ENCODE measurements at places on chromosomes 5 and 9. TPM values are rescaled to one million over a fixed set of nuclear protein-coding genes. Genes with fewer than 3 reads are reported as not detected.

DNA sequence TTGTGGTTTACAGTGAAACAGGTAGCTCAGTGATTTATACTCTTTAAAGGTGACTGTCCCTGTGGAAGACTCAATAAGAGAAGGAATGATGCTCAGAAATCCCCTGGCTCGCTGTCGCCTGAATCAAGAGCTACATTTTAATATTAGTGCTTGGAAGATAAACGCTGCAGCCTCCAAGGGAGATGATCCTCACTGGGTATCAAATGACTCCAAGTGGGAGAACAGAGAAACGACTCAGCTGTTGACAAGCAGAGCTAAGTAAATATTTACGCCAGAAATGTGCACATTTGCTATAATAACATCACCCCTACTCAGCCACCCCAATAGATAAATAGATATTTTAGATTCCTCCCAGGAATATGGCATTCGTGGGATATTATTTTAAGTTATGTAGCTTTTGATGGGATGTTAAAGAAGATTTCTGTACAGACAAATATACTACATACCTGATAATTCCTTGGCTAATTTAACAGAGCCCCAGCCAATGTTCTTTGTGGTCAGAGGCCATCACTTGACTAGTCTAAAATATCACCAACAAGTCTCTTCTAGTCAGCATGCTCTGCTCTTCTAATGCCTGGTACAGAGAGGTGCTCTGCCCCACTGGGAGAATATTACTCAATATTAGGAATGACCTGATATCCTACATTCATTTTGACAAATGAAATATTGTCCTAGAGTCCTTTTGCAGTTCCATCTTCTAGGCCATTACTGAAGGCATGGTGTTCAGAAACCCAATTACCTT, 18.3 kb upstream of the CCDC192 start:
- DNase-seq = no peak

DNA sequence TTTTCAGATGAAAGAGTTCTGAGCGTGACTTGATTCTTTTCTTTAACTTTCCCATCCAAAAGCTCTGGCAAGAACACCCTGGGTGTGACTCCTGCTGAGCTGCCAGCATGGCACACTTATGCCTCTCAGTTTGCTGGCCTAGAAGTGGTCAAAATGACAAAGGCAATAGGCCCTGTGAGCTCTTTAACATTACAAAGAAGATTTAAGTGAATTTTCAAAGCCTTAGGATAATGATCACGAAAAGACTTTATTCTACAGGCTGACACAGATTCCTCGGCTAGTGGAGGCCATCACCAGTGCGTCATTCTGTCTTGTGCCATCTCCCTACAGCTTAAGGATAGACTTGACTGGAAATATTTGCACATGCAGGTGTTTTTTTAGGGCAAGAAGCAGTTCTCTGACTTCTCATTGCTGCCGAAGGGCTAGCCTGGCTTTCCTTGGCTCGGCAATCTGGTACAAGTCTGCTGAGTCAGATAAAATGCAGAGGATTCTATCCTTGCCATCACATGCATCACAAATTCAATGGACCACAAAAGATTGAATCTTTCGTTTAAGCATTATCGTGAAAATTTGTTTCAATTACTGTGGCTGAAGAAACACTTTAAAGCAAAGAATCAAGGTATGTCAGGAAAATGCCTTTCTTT, 311.5 kb downstream of the COX7C start:
- no peak for DNase-seq

DNA sequence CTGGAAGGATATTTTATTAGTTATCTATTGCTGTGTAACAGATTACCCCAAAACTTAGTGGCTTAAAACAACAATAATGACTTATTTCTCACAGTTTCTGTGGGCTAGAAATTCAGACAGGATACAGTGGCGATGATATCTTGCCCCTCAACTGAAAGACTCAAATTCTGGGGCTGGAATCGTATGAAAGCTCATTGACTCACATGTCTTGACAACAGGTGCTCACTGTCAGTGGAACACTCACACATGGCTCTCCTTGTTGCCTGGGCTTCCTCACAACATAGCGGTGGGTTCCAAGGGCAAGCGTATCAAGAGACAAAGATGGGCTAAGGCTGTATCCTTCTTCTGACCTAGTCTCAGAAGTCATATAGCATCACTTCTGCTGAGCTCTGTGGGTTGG, 3.7 kb upstream of the GNPDA1 start:
- no peak for DNase-seq

DNA sequence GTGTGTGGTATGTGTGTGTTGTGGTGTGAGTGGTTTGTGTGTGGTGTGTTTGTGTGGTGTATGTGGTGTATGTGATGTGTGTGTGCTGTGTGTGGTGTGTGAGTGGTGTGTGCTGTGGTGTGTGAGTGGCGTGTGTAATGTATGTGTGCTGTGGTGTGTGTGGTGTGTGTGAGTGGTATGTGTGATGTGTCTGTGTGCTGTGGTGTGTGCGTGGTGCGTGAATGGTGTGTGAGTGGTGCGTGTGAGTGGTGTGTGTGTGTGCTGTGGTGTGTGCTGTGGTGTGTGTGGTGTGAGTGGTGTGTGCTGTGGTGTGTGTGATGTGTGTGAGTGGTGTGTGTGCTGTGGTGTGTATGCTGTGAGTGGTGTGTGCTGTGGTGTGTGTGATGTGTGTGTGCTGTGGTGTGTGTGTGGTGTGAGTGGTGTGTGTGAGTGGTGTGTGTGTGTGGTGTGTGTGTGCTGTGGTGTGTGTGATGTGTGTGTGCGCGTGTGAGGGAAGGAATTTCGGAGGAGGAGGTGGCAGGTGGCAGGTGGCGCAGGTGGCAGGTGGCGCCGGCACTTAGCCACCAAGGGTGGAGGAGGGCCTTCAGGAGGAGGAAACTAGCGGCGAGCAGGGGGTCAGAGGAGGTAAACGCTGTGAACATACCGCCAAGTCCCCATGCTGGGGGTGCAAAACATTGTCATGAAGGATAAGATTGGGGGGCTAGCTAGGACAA, 191.8 kb downstream of the MELK start:
- DNase-seq = no peak

- DNase-seq = no peak
These were observed 221.4 kb downstream of the MAPKAP1 start for GRCh38 chr9:125485471-125486151.

DNA sequence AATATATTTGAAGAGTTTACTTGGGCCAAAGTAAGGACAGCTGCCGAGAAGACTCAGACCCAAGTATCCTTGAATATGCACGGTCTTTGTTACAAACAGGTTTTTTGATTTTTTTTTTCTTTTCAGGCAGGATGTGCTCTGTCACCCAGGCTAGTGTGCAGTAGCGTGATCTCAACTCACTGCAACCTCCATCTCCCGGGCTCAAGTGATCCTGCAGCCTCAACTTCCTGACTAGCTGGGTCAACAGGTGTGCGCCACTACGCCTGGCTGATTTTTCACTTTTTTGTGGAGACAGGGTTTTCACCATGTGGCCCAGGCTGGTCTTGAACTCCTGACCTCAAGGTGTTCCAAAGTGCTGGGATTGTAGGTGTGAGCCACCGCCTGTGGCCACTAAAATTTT, 27.4 kb downstream of the JMY start:
- DNase-seq = no peak

GRCh38 chr9:85871008-85871407, 69.9 kb upstream of the NAA35 start:
- no peak for DNase-seq

DNA sequence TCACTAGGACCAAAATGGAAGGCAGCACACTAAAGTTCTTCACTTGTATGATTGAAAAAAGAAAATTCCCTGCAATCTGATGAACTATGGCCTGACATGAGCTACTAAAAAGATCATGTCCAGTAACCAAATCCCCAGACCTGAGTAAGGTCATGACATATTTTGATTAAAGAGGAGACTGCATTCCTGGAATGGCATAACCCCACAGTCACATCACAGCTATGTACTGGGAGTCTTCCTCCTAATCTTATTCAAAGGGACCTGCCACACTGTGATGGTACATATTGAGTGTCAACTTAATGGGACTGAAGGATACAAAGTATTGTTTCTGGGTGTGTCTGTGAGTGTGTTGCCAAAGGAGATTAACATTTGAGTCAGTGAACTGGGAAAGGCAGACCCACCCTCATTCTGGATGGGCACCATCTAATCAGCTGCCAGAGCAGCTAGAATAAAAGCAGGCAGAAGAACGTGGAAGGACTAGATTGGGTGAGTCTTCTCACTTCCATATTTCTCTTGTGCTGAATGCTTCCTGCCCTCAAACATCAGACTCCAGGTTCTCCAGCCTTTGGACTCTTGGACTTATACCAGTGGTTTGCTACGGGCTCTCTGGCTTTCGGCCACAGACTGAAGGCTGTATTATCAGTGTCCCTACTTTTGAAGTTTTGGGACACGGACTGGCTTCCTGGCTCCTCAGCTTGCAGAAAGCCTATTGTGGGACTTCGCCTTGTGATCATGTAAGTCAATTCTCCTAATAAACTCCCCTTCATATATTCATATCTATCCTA, 345.0 kb downstream of the TMEM38B start:
- no peak for DNase-seq

- DNase-seq = no peak
These were observed 14.3 kb upstream of the GABRP start for GRCh38 chr5:170769246-170769645.

- no peak for DNase-seq
These were observed 639 bp downstream of the INVS start for GRCh38 chr9:100099722-100100042.

DNA sequence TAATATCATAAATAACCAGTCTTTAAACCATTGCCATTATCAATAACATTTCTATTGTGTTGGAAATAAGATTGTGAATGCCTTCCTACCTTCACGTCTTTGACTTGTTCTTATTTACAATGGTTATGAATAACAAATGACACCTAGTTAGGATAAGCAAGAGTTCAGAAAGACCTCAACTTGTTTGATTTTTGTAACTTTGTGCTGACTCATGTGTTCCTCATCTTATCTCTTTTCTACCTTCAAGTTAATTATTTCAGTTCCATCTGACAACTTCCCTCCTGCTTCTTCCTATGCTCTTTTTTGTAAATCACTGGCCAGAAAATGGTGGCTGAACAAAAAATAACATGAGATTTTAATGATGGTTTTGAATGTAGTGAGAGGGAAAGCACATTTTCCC, 538.5 kb upstream of the TUSC1 start:
- no peak for DNase-seq

The DDX46 gene
- 25.7 TPM for total RNA-seq

The IL3 gene
- not detected for total RNA-seq

The PTBP3 gene
- total RNA-seq = 36.9 TPM

The IZUMO3 gene
- not detected for total RNA-seq

The HMMR gene
- total RNA-seq = 57.0 TPM

The TRIP13 gene
- total RNA-seq = 44.5 TPM

The CAPSL gene
- total RNA-seq = 0.62 TPM

The CCL27 gene
- total RNA-seq = not detected

The PTGER4 gene
- total RNA-seq = 4.7 TPM

The SPATA31C1 gene
- not detected for total RNA-seq

The DMRT2 gene
- not detected for total RNA-seq

The UTP15 gene
- total RNA-seq = 16.6 TPM

The MPDZ gene
- 17.2 TPM for total RNA-seq
